Activated T-cell treated with anti-CD3 and anti-CD28 coated beads, Interleukin-2, amount 50 U/mL, for 72 hours (primary cell): ENCODE measurements at places on chromosomes 6 and 20. TPM values are rescaled to one million over a fixed set of nuclear protein-coding genes. Genes with fewer than 3 reads are reported as not detected.

DNA sequence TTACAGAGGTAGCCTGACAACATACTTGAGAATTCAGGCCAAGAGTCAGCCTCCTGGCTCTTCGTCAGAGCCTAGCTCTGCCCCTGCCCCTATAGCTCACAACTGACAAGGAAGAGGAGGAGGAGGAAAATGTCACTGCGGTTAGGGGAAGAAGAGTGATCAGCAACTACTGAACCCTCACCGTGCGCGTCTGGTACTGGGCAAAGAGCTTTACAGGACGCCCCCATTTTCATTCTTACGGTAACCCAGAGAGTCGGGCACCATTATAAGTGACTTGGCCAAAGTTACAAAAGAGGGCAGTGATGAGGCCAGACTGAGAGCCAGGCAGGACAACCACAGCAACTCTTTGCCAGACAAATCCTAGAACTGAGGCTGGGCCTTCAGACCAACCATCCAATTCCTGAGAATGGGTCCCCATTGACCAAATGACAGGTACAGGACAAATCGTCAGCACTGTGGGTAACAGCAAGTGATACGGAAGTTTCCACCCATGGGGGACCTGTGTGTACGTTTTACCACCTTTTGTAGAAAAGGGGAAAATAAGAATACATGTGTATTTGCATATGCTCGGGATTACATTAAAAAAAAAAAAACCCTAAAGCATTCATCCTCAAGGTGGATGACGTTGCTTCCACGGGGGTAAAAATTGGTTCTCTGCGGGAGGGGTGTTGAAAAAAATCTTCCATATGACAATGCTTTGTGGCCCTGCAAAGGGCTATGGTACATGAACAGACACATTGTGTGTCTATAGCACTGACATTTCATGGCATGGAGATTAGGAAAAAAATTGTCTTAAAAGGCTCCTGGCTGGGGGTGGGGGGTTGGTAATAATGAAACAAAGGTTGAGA, 118.0 kb downstream of the NFATC2 start:
- DNase-seq, result peak; percentile 33
- peak overlapping the region; percentile 59 for H3K4me3 ChIP-seq
- peaks cover 91% of the 10 kb centered on the region for H3K4me1 ChIP-seq
- peaks cover 21% of the 10 kb centered on the region for H3K36me3 ChIP-seq
- peak overlapping the region; percentile 83 for H3K27ac ChIP-seq

SRMS gene
- not detected for total RNA-seq

UNC5CL gene
- total RNA-seq, result 4.0 TPM

GDAP1L1 gene
- 1.0 TPM for total RNA-seq

HLA-DOA gene
- 3.9 TPM for total RNA-seq

- no peak overlapping the region for H3K27ac ChIP-seq
- H3K27me3 ChIP-seq, result no peaks in the 10 kb centered on the region
- no peak for DNase-seq
- no peaks in the 10 kb centered on the region for H3K36me3 ChIP-seq
Observed at GRCh38 chr6:24757611-24758010, 17.1 kb upstream of the GMNN start.

DNA sequence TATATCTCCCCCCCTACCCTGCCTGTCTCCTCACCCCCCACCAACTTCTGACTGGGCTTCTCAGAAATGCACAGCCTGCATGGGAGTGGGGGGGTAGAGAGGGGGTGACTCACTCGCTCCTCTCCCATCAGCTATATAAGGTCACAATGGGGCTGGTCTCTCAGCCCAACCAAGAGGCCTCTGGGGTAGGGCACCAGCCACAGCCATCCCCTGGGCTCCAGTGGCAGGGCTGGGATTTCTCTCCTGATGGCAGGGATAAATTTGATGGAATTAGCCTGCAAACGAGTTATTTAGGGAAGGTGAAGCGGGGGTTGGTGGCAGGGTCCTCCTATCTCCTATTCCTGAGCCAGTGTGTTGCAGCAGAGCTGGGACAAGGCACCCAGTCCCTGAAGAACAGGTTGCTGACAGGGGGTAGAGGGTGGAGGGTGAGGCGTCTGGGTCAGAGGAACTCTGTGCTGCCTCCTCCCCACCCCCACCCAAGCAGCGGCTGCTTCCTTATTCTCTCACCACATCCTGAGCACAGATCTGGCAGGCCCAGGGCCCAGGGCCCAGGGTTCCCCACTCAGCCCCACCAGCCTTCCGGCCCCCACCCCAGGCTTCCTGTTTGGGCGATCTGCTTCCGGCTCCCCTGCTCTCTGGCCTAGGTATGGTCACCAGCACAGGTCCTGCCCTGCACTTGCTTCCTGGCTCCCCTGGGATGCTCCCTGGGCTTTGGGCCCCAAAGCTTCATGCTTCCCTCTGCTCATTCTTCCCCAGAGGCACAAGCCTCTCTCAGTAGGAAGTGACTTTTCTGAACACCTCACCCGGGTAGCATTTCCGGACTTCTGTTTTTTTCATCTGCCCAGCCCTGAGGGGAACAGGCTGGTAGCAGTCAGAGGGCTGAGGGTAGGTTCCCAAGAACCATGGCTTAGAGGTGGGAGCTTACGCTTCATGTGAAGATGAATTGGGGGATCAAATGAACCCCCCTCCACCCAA, 4.0 kb downstream of the PPP1R18 start:
- peak; percentile 90 for DNase-seq
- H3K27me3 ChIP-seq, result no peaks in the 10 kb centered on the region
- peaks cover 33% of the 10 kb centered on the region for H3K4me1 ChIP-seq
- H3K4me3 ChIP-seq, result peak overlapping the region; percentile 96

IMPG1 gene
- total RNA-seq, result not detected

GRCh38 chr20:63452821-63453523, 19.5 kb downstream of the KCNQ2 start:
- H3K36me3 ChIP-seq, result no peaks in the 10 kb centered on the region
- no peak for DNase-seq
- H3K27ac ChIP-seq, result no peak overlapping the region
- H3K4me3 ChIP-seq, result no peak overlapping the region

DNA sequence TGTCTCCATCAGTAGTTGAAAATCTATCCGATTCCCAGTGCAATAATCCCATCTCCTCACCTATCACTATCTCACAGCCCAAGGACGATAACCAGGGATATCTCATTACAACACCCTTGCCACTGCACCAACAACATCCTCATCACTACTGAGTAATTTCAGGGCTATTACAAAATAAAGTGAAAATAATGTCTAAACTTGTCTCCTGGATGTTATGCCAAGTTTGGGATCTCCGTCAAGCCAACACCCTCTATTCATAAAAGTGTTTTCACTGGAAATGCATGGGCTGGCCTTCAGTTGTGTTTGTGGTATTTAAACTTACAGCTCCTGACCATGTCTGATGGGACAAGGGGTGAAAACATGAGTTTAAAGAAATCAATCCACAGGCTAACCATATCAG, 42.0 kb upstream of the STMND1 start:
- no peaks in the 10 kb centered on the region for H3K4me1 ChIP-seq
- peaks cover 14% of the 10 kb centered on the region for H3K27me3 ChIP-seq
- no peaks in the 10 kb centered on the region for H3K36me3 ChIP-seq

DNA sequence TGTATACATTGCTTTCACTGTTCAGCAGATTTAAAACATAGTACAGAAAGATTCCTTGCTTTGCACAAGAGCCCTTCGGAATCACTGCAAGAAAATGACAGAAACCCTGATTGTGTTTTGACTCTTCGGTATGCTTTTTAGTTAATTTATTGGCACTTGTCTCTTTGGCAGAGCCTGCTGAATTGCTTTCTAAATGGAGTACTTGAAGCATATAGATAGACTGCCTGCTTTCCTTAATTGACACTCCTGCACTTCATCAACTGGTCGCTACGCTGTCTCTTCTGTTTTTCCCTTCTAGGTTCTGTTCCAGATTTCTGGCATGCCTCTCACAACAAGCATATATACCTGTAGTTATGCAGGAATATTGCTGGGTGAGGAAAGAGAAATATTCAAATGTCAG, 22.4 kb upstream of the RBM24 start:
- H3K36me3 ChIP-seq, result no peaks in the 10 kb centered on the region
- H3K4me1 ChIP-seq, result no peaks in the 10 kb centered on the region
- no peak overlapping the region for H3K4me3 ChIP-seq
- H3K27ac ChIP-seq, result no peak overlapping the region
- peaks cover 18% of the 10 kb centered on the region for H3K27me3 ChIP-seq

DNA sequence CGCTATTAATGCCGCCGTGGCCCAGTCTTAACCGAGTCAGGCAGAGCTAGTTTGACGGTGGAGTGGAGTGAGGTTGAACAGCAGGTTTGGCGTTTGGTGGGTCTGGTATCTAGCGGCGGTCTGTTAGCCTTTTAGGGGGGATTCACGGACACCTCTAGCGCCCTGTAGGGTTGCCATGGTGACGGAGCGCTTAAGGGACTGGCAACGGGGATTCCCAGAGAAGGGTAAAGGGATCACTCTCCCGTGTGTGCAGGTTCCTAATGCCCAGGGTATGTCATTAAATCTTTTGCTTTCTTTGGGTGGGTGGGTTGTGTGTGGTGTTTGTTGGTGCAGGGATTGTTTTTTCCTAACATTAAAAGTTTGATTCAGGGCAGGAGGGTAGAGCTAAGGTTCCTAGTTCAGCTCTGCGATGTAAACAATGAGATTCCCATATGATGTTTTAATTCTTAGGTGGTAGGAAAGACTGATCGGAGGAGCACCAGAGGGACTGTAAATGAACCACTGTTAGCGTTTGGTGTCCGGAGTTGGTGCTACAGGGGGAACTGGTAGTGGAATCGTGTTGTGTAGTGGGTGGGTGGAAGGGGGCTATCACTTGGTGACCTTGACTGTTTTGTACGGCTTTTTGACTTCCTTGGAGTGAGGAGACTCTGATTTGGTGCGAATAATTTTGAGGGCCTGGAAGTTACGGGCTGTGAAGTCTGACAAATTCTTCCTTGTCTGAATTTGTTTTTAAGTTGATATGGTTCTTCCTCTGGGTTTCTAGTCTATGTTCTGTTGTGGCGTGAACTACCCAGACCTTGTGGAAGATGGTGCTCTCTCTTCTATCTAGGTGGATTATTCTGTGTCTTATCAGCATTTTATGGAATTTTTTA, 5.0 kb downstream of the BRD2 start:
- no peaks in the 10 kb centered on the region for H3K27me3 ChIP-seq
- peak overlapping the region; percentile 97 for H3K4me3 ChIP-seq
- H3K36me3 ChIP-seq, result peaks cover 75% of the 10 kb centered on the region
- H3K4me1 ChIP-seq, result peaks cover 39% of the 10 kb centered on the region
- peak overlapping the region; percentile 99 for H3K27ac ChIP-seq
